ENCODE measurements at places on chromosomes 1 and 21.

GRCh38 chr21:34911360-34911759, 137.7 kb downstream of the RUNX1 start:
- no peak for DNase-seq

- no peak for DNase-seq
Observed at GRCh38 chr1:30083800-30084464, 639.5 kb downstream of the MATN1 start.

- no peak for DNase-seq
Observed at GRCh38 chr1:155218854-155219591, 10.5 kb downstream of the MTX1 start.

- no peak for DNase-seq
Observed at GRCh38 chr1:37822906-37823815, 15.2 kb upstream of the YRDC start.

GRCh38 chr1:98325646-98326440, 335.7 kb upstream of the SNX7 start:
- no peak for DNase-seq

DNA sequence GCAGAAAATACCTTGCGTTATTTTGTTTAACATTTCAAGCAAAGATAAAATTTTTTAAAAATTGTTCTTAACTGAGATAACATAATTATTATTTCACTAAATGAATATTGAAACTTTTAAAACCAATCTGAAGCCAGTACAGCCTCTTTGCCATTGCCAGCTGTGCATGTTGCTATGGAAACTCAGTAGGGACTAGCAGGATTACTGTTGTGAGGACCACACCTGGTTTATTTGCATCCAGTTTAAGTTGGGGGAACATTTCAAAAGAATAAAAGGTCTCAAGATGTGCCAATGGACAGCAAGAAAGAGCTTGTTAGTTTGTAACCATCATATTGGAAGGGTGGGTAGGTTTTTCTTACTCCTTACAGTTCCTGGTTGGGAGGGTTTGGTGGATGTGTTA, 80.7 kb downstream of the POU2F1 start:
- DNase-seq, result no peak

- DNase-seq, result no peak
Observed at GRCh38 chr1:33032126-33032869, 4.4 kb downstream of the AK2 start.

DNA sequence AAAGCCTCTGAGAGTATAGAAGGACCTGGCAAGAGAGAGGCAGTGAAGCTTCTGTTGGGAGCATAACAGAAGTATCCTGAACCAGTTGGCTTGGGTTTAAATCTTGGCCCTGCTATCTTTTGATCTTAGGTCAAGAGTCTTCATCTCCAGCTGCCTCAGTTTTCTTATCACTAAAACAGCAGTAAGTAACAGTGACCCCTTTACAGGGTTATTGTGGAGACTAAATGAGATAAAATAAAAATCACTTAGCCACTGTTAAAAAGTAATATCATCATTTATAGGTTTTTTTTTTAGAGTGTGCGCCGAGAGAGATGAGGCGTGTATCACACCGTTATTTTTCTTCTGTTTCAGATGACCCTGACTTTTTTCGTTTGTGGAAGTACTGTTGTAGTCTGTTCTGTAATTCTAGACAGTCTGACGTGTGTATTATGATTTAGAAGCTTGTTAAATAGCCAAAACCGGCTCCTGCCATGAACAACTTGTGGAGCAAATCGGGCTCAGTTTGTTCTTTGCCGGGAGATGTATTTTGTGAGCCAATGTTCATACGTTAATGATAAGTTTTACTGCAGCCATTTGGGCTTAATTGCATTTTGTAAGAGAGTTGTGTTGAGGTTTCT, 1.1 kb downstream of the THRAP3 start:
- no peak for DNase-seq

GRCh38 chr1:231177936-231178335, 16.1 kb downstream of the TRIM67 start:
- no peak for DNase-seq

DNA sequence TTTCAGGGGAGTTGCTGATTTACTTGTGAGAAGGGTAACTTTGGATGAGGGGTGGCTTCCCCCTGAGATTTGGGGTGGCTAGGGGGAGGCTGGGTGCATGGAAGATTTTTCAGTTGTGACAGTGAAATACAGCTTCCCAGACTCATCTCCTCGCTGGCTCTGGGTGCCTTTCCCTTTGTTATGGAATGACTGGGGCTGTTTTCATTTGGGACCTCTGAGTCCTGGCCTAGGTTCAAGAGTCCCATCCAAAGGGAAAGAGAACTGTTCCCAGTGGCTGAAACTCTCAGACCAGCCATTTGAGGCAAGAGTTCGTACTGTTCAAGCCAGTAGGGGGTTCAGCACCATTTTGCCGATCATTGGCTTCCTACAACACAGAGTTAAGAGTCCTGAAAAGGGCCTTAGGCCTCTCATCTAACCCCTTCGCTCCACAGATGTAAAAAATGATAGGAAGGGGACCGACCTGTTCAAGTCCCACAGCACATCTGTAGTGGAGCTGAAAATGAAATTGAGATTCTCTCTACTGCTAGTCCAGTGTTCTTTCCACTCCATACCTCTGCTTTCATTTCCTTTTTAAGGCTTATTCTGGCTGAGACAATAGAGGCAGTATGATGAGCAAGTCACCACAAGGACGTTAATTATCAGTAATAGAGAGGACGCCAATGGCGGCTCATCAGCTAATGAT, 958 bp downstream of the DDR2 start:
- no peak for DNase-seq

DNA sequence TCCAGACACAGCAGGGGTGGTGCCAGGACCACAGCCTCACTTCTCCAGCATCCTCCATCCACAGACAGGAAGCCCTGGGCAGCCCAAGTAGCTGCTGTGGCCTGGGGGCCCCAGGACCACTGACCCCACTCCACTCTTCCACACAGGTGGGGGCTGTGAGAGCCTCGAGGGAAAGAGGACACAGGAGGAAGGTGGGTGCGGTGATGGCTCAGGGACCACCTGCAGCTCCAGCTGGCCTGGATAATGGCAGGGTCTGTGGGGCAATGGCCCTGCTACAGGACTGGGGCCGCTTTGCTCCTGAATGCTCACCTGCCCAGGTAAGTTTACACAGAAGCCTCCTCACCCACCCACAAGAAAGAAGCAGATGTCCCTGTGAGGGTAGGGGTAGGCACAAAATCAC, 18.3 kb upstream of the PRSS38 start:
- no peak for DNase-seq

- no peak for DNase-seq
Observed at GRCh38 chr1:79040424-79041082, 34.0 kb upstream of the ADGRL4 start.

- DNase-seq, result no peak
Observed at GRCh38 chr21:23152130-23152529, 2153.9 kb downstream of the NCAM2 start.

- DNase-seq, result no peak
Observed at GRCh38 chr1:13536571-13536970, 22.8 kb upstream of the LRRC38 start.

GRCh38 chr21:31781737-31782136, 49.8 kb upstream of the SCAF4 start:
- no peak for DNase-seq

Data from cortex of kidney (tissue), 1 donor.